ENCODE measurements at places on chromosomes 6 and 20. TPM values are rescaled to one million over a fixed set of nuclear protein-coding genes. Genes with fewer than 3 reads are reported as not detected.

HTR1B gene
- total RNA-seq: not detected

UNC93A gene
- total RNA-seq: not detected

HLA-B gene
- total RNA-seq: 3,997 TPM

MC3R gene
- not detected for total RNA-seq

PRICKLE4 gene
- 0.31 TPM for total RNA-seq

MCCD1 gene
- not detected for total RNA-seq

BTN2A1 gene
- total RNA-seq: 11.1 TPM

CGA gene
- total RNA-seq: not detected

PTK6 gene
- total RNA-seq: 0.52 TPM

UTRN gene
- total RNA-seq: 318 TPM

EFCAB8 gene
- 0.73 TPM for total RNA-seq

FKBP1A gene
- 102 TPM for total RNA-seq

CAGE1 gene
- total RNA-seq: 0.94 TPM

AVP gene
- not detected for total RNA-seq

ZHX3 gene
- 4.3 TPM for total RNA-seq

SOX18 gene
- not detected for total RNA-seq

HEY2 gene
- 0.10 TPM for total RNA-seq

IMPG1 gene
- total RNA-seq: not detected

ASIP gene
- 1.3 TPM for total RNA-seq

UBE2V1 gene
- 114 TPM for total RNA-seq

HLA-DOB gene
- total RNA-seq: 6.6 TPM

UBD gene
- not detected for total RNA-seq

SFTA2 gene
- total RNA-seq: not detected

SHLD1 gene
- 1.8 TPM for total RNA-seq

GABRR1 gene
- 0.10 TPM for total RNA-seq

SLC32A1 gene
- 0.21 TPM for total RNA-seq

CCDC170 gene
- total RNA-seq: 1.2 TPM

SDCBP2 gene
- 0.42 TPM for total RNA-seq

CUTA gene
- 66.3 TPM for total RNA-seq

MDC1 gene
- 6.4 TPM for total RNA-seq

GHRH gene
- total RNA-seq: not detected

TRPC4AP gene
- 55.3 TPM for total RNA-seq

PHACTR3 gene
- 0.21 TPM for total RNA-seq

MYLK4 gene
- 0.42 TPM for total RNA-seq

GSTA2 gene
- not detected for total RNA-seq

DNAH8 gene
- 0.10 TPM for total RNA-seq

NRN1 gene
- total RNA-seq: 0.31 TPM

ENPP1 gene
- total RNA-seq: 0.21 TPM

NTSR1 gene
- total RNA-seq: 0.73 TPM

TENT5A gene
- 25.9 TPM for total RNA-seq
